Activated CD8-positive, alpha-beta memory T cell treated with anti-CD3 and anti-CD28 coated beads for 1 hour (primary cell): ENCODE measurements at places on chromosomes 4 and X.

- DNase-seq, result no peak
Observed at GRCh38 chr4:41060352-41061334, 153.7 kb downstream of the APBB2 start.

DNA sequence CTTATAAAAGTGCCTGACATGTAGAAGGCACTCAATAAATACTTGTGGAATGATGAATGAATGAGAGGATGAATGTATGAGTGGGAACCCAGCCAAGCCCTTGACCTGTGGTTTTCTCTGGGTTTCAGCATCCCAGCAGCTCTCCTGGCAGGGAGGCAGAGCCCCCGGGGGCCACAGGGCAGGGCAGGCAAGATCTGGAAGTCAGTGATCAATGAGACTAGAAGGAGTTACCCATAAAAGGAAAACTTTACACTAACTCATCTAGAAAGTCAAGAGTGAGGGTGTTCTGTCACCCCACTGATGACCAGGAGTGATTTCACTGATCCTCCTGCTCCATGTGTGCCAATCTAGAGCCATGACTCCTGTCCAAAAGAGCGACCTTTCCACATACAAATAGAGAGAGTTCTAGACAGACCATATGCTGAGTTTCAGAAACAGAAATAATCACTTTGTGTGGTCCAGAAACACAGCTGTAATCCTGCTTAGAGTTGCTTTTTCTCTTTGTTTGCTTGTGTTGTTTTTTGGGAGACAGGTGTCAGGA is 37.4 kb downstream of the MGARP start:
- DNase-seq, result no peak

- no peak for DNase-seq
Observed at GRCh38 chr4:67375291-67375690, 170.0 kb downstream of the CENPC start.

DNA sequence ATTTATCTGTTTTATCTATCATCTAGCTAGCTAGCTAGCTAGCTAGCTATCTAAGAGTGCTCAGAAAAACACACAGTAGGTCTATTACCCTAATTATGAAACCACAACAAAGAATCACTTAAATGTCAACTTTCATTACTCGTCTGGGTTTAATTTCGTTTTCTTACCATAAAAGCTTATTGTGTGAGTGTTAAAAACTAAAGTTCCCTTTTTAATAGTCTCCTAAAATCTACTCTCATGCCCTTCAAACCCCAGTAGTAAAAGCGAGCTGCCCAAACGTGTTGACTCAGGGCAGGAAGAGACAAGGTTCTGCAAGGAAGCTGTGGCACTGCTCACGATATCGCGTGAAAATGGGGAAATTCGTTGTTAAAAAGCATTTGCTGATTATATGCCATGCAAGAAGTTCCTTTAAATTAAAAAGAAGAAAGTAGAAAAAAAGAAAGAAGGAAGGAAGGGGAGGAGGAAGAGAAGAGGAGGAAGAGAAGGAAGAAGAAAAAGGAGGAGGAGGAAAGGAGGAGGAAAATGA is 595 bp downstream of the MBNL3 start:
- DNase-seq, result no peak

DNA sequence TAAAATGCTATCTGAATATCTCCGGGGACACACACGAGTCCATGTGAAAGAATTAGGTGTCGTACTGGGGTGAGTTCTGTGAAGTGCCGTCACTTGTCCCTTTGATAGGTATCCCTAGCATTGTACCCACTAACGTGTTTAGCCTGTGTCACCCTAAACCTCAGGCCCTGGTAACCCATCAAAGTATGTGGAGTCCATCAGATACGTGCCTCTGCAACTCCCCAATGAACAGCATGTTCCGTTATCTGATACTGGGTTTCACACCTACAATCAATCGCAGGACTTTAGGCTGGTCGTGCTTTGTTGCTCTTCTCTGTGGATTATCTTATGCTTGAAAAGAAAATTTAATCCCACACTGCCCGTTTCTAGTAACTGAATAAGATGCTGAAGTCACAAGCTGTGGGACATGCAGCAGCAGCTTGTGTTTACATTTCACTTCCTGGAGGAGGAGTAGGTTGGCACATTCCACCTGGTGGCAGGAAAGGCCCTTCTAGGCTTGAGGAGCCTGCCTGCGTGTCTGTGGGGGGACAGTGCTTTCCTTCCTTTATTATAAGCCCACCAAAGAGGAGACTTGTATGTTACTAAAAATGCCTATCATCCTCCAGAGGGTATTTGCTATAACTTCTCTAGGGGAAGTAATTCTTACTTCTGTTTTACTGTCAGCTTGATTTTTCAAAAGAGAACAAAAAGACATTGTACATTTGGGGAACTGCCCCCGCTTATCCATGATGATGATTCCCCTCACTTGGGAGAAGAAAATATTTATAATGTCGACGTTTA is 127.2 kb downstream of the FNIP2 start:
- no peak for DNase-seq

GRCh38 chr4:16764622-16765021 is 133.8 kb downstream of the LDB2 start:
- no peak for DNase-seq

- no peak for DNase-seq
Observed at GRCh38 chrX:39397561-39398199, 596.4 kb downstream of the MID1IP1 start.

DNA sequence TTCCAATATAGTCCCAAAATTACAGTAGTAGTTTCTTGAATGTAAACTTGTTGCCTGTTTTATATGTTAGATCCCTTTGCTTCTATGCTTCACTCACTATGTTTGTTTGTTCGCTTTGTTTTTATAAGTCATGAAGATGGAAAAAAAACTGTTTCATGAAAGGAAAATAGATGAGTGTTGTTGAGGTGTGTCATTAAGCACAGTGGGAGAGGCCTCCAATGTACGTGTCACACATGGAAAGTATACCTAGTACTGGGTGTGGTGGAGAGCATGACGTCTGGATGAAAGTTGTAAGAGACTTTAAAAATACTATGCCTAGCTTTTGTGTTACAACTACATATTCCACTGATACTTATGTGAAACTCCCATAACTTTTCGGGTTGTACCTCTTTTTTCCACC is 28.4 kb downstream of the PLS3 start:
- no peak for DNase-seq

DNA sequence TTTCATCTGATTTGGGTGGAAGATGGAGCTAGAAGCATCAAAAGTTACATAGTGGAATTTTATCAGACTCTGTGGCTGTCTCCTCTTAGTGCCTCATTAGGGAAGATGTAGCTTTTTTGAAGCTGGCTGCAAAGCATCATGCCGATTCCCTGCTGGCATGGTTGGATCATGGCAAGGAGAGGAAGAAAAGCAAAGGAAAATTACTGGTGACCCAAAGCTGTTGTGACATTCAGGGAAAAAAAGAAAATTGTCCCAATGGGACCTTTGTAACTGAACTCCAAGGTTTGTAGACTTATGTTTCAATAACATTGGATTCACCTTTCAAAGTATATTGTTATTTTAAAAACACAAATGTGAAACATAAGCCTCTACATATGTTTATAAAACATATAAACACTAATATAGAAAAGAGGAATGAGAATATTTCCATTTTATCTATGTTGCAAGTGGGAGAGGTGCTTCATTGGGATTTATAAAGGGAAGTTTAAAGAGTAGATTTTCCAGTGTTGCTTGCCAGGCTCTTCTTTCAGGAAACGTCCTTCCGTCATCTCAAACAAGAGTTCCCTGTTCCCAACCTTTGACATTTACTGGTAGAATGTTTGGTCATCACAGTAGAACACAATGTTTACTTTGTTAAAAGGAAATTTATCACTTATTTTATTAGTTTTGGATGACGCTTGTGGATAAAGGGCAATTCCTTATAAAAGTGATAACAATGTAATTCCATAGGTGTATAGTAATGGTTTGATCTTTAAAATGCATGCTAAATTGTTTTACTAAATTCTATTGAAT is 190.1 kb upstream of the GPRIN3 start:
- no peak for DNase-seq

DNA sequence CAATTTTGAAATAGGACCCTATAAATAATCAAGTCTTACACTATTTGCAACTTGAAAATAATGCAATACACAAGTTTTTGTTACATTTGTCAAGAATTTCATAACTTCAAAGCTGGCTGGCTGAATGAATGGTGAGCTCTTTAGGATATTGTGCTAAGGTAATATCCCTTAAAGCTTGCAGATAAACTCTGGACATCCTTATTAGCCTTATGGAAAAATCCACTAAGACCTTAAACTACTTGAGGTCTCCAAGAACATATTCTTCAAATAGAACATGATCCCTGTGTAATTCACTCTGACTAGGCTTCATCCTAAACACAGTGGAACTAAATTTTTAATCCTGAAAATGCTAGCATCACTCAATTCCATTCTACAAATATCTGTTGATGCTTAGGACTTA is 199.3 kb downstream of the PACRGL start:
- DNase-seq, result no peak

- no peak for DNase-seq
Observed at GRCh38 chr4:155564880-155565279, 101.8 kb upstream of the GUCY1A1 start.
